ENCODE measurements at places on chromosomes 7 and 10.
A peak's percentile ranks its signal among the peaks of the same experiment; 100 is the strongest.

- DNase-seq: no peak
Measured at GRCh38 chr10:77293773-77294172, 343.8 kb downstream of the KCNMA1 start.

DNA sequence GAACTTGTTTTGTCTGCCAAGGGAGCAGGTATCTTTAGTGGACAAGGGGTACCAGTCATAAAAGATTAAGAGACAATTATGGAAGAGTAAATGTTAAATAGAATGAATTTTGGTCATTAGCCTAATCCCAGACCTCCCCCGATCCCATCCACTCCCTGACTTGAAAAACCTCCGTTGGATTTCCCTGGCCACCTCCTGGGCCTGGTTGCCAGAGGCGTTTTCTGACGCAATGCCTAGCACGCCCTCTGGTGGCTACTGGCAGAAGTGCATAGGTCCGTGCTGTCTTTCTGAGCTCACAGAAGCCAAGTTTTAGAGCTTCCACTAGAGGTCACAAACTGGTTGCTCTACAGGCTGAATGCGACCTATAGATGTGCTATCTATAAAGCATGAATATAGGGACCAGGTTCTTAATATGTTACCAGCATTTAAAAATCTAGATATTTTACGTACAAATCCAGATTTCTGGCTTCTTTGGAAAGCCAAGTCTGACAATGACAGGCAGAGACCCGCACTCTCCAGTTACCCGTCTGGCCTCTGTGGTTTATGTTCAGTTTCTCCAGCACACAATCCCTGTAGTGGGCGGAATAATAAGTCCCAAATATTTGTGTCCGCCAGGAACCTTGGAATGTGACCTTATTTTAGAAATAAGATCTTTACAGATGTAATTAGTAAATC is 39.8 kb downstream of the SPOCK2 start:
- peak; percentile 88 for DNase-seq

GRCh38 chr10:50545846-50546245 is 77.9 kb downstream of the SGMS1 start:
- no peak for DNase-seq

- DNase-seq: no peak
Measured at GRCh38 chr10:36802490-36803153, 322.8 kb upstream of the ANKRD30A start.

DNA sequence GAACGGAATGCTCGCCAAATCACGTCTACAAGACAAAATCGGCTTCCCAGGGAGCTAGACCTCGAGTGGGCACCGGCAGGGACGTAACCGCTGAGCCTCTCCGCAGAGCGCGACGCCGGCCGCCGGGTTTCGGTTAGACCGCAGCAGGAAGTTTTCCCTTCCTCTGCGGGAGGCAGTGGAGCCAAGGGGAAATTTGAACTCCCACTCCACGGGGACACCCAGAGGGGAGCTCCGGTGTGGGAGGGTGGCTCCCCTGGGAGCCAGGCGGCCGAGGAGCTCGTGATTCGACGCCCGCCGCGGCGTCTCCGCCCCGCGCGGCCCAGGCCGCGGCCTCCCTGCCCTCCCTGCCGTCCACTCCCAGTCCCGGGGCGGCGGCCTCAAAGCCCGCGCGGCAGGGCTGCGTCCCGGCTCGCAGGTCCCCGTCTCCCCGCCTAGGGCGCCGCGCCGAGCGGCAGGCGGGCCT is 426 bp downstream of the SYPL1 start:
- DNase-seq: no peak

- DNase-seq: no peak
Measured at GRCh38 chr7:44460325-44460724, 30.1 kb downstream of the NUDCD3 start.

DNA sequence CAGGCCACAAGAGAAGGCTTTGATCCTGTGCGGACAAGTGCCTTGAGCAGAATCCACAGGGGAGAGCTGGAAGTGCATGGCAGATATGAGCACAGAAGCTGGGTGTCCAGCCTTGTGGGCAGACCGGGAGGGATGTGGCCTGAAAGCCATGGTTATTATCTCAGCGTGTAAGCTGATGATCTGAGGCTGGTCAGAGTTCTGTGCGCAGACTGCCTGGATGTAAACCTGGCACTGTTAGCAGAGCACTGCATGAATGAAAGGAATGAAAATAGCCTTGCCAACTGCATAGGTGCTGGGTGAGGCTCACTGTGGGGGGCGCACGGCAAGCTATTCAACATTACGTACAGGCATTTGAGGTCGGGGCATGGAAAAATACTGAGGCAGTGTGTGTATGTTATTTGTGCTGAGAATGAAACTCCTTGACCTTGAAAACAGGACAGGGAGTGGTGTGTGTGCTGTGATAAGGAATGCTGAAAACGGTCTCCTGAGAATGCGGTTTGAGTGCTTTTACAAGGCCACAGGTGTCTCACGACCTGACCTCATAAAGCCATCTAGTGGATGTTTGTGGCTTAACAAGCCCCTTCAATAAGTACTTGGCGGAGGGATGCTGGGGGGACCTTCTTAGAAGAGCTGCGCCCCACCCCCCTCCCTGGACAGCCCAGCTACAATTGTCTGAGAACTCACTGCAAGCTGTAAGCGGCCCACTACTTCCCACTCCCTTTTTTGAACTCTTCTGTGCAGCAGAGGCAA is 18.7 kb downstream of the AKR1C1 start:
- DNase-seq: no peak

GRCh38 chr7:100641860-100642533 is 645 bp upstream of the TFR2 start:
- no peak for DNase-seq

- DNase-seq: no peak
Measured at GRCh38 chr7:131674131-131674530, 117.7 kb upstream of the PODXL start.

DNA sequence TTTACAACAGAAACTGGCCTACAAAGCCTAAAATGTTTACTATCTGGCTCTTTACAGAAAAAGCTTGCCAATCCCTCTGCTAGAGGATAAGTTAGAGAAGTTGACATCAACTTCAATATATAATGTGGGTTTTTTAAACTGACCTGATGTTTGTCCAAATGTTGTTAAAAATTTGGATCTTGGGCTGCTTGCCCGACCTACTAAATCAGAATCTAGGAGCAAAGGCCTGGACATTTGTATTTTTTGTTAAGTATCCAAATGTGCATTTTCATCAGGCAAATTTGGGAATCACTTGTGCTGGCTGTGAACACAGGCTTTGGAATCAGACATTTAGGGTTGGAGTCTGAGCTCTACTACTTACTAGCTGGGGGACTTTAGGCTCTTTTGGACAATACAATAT is 252.7 kb upstream of the CSTF2T start:
- no peak for DNase-seq

DNA sequence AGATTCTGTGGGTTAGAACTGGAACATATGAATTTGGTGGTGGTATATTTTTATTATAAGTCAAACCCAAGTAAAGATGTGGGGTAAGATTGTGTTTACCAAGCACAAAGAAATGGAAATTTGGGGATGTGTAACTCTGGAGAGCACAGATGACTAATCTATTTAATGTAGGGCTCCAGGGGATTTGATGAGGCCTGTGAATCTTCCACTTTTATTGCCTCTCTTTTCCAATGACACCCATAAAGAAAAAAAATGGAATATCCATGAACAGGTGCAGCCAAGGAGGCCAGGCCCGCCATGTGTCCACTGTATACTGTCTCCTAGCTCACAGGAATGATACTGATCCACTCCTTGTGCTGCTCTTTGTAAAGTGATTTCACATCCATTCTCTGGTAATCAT is 2.8 kb downstream of the SRGN start:
- DNase-seq: no peak

- peak; percentile 90 for DNase-seq
Measured at GRCh38 chr10:15486404-15486803, 115.3 kb upstream of the FAM171A1 start.

GRCh38 chr7:128906001-128906765 is 4.3 kb downstream of the KCP start:
- DNase-seq: no peak

DNA sequence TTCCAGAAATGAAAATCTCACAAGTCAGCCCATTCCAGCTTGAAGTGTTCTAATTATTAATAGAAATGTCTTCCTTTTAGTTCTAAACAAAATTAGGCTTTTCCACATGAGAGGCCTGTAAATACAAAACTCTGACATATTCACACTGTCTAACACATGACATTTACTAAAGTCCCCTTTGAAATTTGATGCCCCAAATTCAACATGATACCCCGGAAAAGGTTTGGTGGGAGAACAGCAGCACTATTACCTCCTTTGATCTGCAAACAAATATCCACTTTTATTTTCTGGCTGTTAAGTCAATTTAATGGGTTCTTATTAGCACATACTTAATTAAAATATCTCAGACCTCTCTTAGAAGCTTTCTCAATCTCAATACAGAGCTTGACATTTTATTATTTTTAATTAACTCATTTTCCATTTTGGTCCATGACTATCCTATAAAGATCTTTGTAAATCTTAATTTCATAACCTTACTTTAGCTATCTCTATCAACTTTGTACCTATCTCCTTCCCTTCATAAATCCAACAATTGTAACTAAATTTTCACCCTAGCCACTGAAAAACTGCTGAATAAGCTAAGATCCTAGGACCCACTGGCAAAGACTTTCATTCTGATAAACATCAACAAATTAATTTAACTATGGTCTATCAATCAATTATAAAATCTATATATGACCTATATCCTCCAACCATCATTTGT is 63.2 kb downstream of the USP6NL start:
- DNase-seq: no peak

GRCh38 chr10:44385026-44385695 is at the start of gene CXCL12:
Gene CXCL12, minus strand, starts transcription at chr10:44385097. Its CDS starts 92 bp downstream, at chr10:44385005.
- peak; percentile 61 for DNase-seq

- DNase-seq: no peak
Measured at GRCh38 chr10:84407388-84408049, 79.1 kb downstream of the CCSER2 start.

GRCh38 chr7:82210416-82211184 is 233.0 kb downstream of the CACNA2D1 start:
- no peak for DNase-seq

GRCh38 chr10:15672469-15672868 is 47.3 kb downstream of the ITGA8 start:
- no peak for DNase-seq

DNA sequence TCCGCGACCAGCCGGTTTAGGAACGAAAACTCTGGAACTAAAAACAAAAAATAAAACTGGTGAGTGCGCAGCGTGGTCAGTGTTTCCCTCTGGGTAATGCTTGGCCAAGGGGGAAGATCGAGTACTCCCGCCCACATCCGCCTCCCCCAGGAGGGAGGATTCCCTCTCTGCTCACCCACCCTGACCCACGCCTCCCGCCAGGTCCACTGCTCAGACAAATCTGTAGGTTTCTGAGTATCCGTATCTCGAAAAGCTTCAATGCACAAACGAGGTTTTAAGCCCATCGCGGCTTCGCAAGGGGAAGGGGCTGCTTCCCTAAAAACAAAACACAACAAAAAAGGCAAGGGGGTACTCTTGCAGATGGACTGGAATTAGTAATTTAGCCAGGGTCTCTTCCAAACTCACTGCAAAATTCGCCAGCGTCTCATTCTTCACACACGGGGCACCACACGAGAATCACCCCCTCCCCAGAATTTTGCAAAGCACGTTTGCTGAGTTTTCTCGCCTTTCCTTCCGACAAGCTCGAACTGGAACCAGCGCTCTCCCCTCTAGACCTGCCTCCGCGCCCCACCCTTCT is 75.2 kb downstream of the INSIG1 start:
- no peak for DNase-seq

GRCh38 chr7:149385195-149385950 is 75.5 kb downstream of the ZNF777 start:
- no peak for DNase-seq

- peak; percentile 22 for DNase-seq
Measured at GRCh38 chr10:16520900-16521299, 779 bp downstream of the C1QL3 start.

DNA sequence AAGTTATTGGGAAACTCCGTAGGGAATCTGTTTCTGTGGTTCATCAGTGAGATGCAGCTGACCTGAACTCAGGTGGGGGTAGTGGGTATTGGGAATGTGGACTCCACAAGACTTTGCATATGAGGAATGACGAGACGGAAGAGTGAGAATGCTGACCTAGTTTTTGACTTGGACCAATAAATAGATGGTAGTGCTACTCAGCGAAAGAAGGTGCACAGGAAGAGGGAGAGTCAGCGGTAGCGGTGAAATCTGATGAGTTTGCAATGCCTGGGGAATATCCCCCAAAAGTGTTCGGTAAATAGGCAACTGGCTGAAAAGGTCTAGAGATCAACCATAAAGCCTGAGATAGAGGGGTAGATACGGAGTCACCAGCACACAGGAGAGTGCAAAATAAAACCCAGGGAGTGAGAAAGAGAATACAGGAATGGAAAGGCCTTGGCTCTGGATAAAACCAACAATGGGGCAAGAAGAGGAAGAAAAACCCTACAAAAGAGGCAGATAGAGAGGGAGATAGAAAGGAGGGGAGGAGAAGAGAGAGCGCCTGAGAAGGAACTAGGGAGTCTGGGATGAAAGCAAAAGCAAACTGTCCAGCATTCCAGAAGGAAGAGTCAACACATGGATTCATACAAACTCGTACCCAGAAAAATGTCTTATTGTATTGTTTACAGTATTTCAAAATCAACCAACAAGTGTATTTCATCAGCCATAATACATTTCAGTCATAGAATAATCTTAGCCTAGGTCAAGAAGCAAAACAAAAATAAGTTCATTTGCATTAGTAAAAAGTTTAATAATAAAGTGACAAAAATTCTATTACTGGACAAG is 5.4 kb downstream of the ARHGAP21 start:
- DNase-seq: peak; percentile 89

GRCh38 chr7:35263396-35263795 is 9.5 kb upstream of the TBX20 start:
- DNase-seq: no peak

DNA sequence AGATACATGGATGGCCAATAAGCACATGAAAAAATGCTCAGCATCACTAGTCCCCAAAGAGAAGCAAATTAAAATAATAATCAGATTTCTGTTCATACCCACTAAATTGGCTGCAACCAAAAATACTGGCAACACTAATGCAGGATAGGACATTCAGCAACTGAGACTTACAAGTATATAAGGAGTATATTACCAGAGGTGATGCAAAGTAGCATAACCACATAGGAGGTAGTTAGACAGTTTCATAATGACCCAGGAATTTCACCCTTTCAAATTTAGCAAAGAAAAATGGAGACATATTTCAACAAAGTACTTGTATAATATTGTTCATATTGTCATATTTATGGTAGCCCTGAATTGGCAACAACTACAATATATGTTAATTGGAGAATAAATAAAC is 727.8 kb downstream of the GRID1 start:
- no peak for DNase-seq

GRCh38 chr10:79084012-79084971 is 15.5 kb downstream of the ZMIZ1 start:
- peak; percentile 92 for DNase-seq

GRCh38 chr7:7746458-7746857 is 28.1 kb upstream of the RPA3 start:
- no peak for DNase-seq

- DNase-seq: peak; percentile 54
Measured at GRCh38 chr10:91022924-91023699, 102.2 kb upstream of the ANKRD1 start.

DNA sequence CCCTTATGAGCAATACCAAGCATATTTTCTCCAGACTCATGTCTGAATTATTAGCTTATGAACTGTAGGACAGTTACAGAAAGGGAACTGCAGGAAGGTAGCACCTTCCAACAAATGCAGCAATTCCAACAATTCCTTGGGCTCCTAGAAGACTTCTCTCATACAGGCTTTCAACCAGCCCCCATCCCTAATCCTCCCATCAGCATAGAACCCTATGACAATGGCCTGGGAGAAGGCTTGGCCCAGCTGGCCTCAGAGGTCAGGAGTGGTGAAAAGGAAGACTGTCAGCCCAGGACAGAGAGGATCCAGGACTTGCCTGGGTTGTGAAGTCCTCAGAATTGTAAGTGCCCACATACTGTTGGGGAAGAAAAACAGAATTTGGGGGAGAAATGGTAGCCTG is 5.9 kb downstream of the VPS41 start:
- DNase-seq: no peak
